Left ventricle myocardium superior (tissue), 1 donor: ENCODE measurements at places on chromosomes 5 and 9.

DNA sequence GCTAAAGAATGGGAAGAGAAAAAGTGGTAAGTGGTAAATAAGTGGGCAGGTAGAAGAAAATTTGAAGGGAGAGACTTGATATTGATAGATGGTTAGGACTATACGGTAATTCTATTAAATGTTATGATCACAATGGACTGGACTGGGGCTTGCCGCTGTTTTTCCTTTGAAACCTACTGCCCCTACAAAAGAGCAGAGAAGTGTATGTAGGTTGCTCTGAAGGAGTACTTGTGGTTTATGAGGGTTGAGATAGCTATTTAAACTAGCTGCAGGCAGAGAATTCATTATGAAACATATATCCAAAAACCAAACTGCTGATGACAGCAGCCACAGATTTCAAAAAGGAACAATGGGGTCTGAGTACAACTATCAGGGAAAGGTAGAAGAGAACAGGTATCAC lies 16.8 kb upstream of the HK3 start:
- DNase-seq: no peak

GRCh38 chr9:27165670-27166069 lies 56.6 kb downstream of the TEK start:
- no peak for DNase-seq

GRCh38 chr9:96026655-96027213 lies 151.2 kb downstream of the ERCC6L2 start:
- no peak for DNase-seq

- no peak for DNase-seq
These were observed 854 bp upstream of the ARL15 start for GRCh38 chr5:54311176-54311677.

- DNase-seq: no peak
These were observed 22.1 kb downstream of the HRH2 start for GRCh38 chr5:175680020-175680419.

- no peak for DNase-seq
These were observed 1.3 kb upstream of the REEP5 start for GRCh38 chr5:112923148-112923917.

- DNase-seq: no peak
These were observed 11.0 kb downstream of the RPP25L start for GRCh38 chr9:34600908-34601307.

- no peak for DNase-seq
These were observed 184.0 kb upstream of the IL12B start for GRCh38 chr5:159514229-159514810.

GRCh38 chr9:73753171-73753570 lies 601.5 kb downstream of the ANXA1 start:
- DNase-seq: no peak

DNA sequence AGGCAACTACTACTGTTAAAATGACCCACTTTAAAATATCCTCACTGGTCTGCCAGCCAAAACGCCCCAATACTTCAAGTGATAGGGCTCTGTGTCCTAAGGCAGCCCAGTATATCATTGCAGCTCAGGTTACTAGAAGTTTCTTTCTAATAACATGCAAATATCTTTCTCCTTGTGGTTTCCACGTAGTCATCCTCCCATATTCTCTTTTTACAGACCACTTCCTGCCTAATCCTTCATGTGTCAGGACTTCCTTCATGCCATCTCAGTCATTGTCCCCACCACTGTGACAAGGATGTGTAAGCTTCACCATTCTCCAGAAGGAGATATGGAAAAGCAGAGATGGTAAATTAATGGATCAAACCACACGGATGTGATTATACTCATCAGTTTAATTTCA lies 813.7 kb downstream of the MAT2B start:
- no peak for DNase-seq

DNA sequence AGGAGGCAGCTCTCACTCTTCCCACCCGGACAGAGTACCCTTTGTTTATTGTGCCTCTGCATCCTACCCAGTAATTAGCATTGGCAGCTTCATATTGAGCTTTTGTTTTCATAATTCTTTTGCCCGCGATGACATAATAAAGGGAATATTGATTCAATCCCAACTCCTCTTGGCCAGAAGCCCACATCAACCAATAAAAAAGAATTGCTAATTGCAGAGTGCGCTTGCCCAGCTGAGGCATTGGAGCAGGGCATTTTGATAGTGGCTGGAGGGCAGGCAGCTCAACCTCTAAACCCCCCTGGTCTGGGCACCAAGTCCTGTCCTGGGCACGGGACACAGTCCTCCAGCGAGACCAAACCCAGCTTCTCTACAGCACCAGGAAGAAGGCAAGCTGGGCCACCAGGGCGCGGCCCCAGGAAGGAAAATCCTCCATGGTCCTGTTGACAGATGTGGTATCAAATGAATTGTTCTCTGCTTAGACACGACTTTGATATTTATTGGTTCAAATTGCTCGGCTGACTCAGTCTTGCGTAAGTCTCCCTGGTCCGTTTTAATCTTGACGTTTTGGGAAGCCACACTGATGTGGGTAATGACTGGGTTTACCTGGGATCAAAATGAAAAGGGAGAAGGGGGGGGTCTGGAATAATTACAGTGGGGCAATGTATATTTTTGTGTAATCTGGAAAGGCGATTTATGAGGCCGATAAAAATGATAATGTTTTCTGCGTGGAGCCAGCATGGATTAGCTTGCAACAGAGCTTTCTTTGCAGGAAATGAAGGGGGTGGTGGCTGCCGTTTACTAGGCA lies 220.7 kb upstream of the MSX2 start:
- no peak for DNase-seq

DNA sequence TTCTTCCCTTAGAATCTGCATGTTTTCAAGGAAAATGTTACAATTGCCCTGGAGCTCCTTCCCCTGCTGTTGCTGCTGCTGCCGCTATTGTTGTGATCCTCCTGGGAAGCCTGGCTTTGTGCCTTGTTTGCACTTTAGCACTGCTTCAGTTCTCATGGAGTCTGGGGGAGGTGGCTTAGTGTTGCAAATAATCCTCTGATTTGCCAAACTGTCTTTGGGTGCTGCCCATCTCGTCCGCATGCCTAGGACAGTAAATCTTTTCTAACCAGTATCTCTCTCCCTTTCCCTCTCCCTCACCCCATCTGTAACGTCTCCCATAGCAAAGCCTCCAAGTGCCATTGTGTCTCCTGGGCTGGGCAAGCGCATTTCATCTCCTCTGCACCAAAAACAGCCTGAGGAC lies 30.3 kb downstream of the FAM240B start:
- no peak for DNase-seq

DNA sequence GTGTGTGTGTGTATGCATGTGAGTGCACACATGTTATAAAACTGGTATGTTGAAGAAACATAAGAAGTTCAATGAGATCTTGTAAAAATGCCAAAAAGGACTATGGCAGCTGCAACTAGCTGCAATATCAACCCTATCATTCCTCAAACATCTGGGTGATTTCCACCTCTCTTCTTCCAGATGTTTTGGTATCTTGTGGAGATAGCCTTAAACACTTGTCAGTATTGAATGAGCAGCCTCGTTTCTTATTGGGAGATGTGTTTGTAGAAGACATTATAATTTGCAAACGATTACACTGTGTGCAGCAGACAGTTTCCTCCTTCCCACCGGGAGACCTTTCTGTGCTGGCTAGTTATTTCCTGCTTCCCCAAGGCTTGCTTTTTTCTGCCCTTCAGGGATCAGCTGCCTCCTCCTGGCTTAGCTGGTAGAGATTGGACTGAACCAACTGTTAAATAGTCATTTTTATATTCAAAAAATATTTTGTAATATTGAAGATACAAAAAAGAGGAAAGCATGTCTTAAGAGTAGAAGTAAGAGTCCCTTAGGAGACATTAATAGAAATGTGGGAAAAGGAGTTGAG lies 168.4 kb upstream of the MPDZ start:
- no peak for DNase-seq

DNA sequence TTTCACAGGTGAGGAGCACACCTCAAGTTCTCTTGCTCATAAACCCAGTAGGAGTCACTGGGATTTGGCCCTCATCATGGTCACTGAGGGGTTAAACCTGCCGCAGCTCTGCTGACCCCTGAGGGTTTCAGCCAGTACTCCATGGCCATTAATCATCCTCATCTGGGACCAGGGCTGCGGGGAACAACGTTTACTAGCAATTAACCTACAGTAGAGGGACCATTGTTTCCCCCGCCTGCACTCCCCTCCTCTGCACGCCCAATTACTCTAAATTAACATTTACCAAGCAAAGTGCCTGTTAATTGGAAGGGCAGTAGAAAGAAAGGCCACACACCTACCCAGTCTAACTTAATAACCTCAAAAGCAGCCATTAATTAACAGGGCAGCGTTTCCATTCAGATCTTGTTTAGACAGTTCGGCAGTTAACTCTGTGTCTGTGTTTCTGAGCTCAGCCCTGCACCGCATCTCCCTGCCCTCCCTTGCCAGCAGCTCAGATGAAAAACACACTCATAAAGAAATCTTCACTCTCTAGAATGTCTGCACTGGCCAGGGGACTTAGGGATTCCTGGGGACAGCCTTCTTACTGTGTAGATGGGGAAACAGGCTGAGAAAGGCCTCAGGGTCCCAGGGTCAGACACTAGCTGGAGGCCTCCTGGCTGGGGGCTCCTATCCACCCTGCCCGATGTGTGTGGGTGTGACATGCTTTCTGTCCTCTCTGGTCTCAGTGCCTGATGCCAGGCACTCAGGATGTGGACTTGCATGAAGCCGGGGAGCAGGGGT lies 51.6 kb downstream of the ALG2 start:
- DNase-seq: no peak

GRCh38 chr5:153617190-153617589 lies 126.7 kb downstream of the GRIA1 start:
- DNase-seq: no peak

GRCh38 chr5:159447116-159447515 lies 116.8 kb upstream of the IL12B start:
- DNase-seq: no peak

DNA sequence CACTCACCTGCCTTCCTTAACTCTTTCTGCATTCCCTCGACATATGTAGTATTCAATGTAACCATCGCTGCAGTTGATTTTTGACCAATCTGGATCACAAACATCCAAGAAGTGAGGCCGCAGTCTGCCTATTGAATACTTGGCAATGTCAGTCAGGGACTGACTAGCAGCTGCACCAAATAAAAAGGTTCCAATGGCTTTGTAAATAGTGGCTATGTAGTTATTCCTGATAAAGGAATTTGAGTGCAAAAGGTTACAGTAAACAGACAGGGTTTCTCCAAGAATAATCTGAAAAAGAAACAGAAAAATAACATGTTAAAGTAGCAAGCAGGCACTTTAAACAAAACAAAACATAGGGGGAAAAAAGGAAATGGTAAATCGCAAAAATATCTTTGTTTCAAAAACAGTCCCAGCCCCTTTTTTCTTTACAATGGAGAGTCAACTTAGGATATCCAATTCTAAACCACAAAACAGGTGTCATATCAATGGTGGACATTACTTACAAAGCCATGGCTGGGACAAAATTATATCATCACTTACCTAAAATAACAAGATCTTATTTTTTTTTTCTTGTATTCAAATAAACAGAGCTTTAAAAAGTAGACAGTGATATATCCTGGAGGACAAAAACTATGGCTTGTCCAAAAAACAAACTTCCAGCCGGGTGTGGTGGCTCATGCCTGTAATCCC lies 66.8 kb downstream of the PLPP1 start:
- DNase-seq: no peak

GRCh38 chr5:157481265-157481664 lies 21.3 kb downstream of the NIPAL4 start:
- no peak for DNase-seq

GRCh38 chr5:2746561-2747032 lies 4.9 kb downstream of the IRX2 start:
- no peak for DNase-seq

GRCh38 chr5:152264645-152265254 lies 140.3 kb downstream of the NMUR2 start:
- no peak for DNase-seq

GRCh38 chr5:126542441-126542840 lies 52.6 kb downstream of the ALDH7A1 start:
- no peak for DNase-seq

DNA sequence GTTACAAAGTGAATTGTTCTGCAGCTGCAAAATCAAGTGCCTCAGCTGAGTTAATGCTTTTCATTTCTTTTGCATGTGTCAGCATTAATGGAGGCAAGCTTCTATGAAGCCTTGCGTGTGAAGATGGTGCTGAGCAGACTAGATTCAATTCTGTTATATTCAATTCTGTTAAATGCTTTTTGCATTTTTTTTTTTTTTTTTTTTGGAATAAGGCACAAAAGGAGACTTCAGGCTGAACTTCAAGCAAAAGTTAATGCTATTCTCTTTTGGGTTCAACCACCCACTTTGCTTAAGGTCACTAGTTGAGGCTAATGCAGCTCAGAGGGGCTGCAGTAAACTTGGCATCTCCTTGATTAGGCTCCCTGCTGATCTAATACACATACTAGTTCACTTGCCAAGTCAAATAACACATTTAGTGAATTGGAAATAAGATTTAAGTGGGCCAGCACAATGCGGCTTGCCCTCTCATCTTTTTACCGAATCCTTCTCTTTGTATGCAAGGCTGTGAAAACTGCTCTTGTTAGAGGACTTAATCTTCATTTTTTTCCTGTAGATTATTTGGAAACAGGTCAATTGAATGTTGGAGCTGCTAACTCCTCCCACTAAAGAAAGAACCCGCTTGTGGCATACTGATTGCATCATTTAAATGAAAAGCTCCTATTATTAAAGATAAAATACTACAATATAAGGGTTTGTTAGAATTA lies 1020.2 kb downstream of the NR2F1-AS1 start:
- no peak for DNase-seq

- DNase-seq: no peak
These were observed 35.9 kb upstream of the LRRC70 start for GRCh38 chr5:62542720-62543119.

GRCh38 chr9:123251324-123251723 lies 17.1 kb downstream of the STRBP start:
- DNase-seq: no peak

GRCh38 chr5:103860327-103860726 lies 297.7 kb upstream of the NUDT12 start:
- no peak for DNase-seq

GRCh38 chr5:168434746-168435321 lies 51.4 kb upstream of the RARS1 start:
- DNase-seq: no peak

DNA sequence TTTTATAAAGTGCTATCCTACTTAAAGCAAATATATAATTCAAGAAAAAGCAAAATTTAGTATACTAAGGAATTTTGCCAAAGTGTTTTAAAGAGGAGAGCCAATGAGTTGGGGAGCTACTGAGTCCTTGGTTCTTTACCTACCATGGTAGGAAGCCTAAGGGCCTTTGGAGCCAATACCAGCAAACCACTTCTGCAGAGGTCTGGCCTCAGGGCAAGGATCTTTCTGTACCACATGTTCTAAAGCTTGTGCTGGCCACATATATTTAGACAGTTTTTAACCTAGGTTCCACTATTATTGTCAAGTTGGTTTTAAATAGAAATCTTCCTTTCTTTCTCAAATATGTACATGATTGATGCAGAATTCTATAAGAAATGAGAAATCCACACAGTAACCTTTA lies 172.3 kb upstream of the NREP start:
- no peak for DNase-seq

GRCh38 chr5:135930949-135931295 lies 23.9 kb downstream of the LECT2 start:
- no peak for DNase-seq
